ENCODE measurements at places on chromosomes 13 and 19. TPM values are rescaled to one million over a fixed set of nuclear protein-coding genes. Genes with fewer than 3 reads are reported as not detected.

Gene COL4A2
- polyA plus RNA-seq, result 15.7 TPM

Gene DIRAS1
- polyA plus RNA-seq, result 6.0 TPM

Gene COX6B2
- 1.5 TPM for polyA plus RNA-seq

Gene GFY
- polyA plus RNA-seq, result 0.11 TPM

GRCh38 chr13:111145506-111145905 is 30.4 kb downstream of the ARHGEF7 start:
- no peak overlapping the region for H3K27ac ChIP-seq
- H3K4me3 ChIP-seq, result no peak overlapping the region
- no peaks in the 10 kb centered on the region for H3K4me1 ChIP-seq
- H3K36me3 ChIP-seq, result no peaks in the 10 kb centered on the region
- DNase-seq, result no peak

DNA sequence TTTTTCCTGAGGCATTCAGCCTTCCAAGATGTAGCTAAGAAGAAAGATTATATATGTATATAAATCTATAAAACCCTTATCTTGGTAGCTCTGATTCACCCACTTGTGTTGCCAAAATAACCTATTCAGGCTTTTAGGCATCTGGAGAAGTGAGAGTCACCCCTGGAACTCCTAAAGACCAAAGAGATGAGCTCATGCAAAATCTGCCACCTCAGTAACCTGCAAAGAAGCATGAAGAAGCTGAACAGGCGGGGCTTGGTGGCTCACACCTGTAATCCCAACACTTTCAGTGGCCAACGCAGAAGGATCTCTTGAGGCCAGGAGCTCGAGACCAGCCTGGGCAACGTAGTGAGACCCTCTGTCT is 393.7 kb downstream of the FOXO1 start:
- H3K27ac ChIP-seq, result no peak overlapping the region
- DNase-seq, result no peak
- H3K4me1 ChIP-seq, result no peaks in the 10 kb centered on the region
- H3K4me3 ChIP-seq, result no peak overlapping the region

DNA sequence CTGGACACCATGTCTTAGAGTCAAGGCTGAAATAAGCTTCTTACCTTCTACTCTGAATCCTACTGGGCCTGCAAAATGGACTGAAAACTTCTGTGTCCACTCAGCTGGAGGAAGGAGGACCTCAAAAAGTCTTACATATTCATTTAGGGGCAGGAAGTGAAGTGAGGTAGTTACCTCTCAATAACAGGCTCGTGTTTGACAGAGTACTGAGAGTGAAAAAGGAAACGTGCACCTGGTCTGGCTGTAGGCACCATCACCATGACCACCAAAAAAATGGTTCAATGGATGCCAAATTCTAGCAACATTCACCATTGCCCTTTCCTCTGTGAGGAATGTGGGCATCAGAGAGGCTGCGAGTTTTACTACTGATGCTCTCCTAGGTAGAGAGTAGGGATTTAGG is 176.2 kb downstream of the RFC3 start:
- no peak overlapping the region for H3K4me3 ChIP-seq
- H3K4me1 ChIP-seq, result no peaks in the 10 kb centered on the region
- H3K27ac ChIP-seq, result no peak overlapping the region
- H3K27me3 ChIP-seq, result no peaks in the 10 kb centered on the region
- no peak for DNase-seq

DNA sequence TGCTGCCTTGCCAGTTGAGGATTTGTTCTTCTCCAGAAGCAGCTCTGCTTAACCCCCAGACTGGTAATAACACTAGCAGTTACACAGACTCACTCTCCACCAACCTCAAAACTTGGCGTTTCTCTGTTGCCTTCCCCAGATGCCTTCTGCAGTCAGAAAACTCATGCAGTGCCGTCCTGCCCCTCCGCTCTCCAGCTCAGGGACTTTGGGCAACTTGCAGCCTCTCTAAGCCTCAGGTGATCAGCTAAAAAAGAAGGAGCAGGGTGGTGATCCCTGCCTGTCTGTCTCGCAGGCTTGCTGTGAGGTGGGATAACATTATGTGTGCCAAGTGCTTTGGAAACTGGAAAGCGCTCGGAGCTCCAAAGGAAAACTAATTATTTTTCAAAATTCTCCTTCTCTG is 391.6 kb downstream of the HS6ST3 start:
- no peak overlapping the region for H3K27ac ChIP-seq
- no peaks in the 10 kb centered on the region for H3K4me1 ChIP-seq
- H3K27me3 ChIP-seq, result no peaks in the 10 kb centered on the region
- DNase-seq, result no peak
- no peaks in the 10 kb centered on the region for H3K36me3 ChIP-seq

GRCh38 chr13:113852536-113853517 is 11.0 kb downstream of the GAS6 start:
- H3K4me3 ChIP-seq, result no peak overlapping the region
- no peaks in the 10 kb centered on the region for H3K36me3 ChIP-seq
- peak; percentile 24 for DNase-seq
- peaks cover 55% of the 10 kb centered on the region for H3K4me1 ChIP-seq
- peak overlapping the region; percentile 41 for H3K27ac ChIP-seq

DNA sequence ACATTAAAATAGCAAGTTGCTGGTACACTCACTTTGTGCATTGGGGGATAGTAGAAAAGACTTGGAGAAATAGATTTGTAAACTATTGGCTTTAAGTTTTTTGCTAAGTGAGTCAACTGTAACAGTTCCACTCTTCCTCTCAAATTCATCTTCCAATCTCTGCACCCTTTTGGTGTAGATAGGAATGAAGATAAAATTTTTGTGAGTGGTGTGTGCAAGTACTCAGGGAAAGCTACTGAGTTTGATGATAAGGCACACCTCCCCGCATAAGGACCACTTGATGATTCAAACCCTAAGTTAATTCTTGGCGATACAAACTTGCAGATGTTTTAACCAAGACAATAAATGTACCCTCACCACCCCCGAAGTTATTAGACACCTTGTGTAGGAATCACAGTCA is 168.3 kb upstream of the SLITRK1 start:
- no peak overlapping the region for H3K4me3 ChIP-seq
- no peaks in the 10 kb centered on the region for H3K36me3 ChIP-seq
- no peak for DNase-seq
- H3K4me1 ChIP-seq, result no peaks in the 10 kb centered on the region
- no peaks in the 10 kb centered on the region for H3K27me3 ChIP-seq

- no peaks in the 10 kb centered on the region for H3K27me3 ChIP-seq
- no peak overlapping the region for H3K4me3 ChIP-seq
- no peak for DNase-seq
- H3K4me1 ChIP-seq, result peaks cover 4% of the 10 kb centered on the region
These were observed 13.5 kb upstream of the BCL3 start for GRCh38 chr19:44735011-44735410.

DNA sequence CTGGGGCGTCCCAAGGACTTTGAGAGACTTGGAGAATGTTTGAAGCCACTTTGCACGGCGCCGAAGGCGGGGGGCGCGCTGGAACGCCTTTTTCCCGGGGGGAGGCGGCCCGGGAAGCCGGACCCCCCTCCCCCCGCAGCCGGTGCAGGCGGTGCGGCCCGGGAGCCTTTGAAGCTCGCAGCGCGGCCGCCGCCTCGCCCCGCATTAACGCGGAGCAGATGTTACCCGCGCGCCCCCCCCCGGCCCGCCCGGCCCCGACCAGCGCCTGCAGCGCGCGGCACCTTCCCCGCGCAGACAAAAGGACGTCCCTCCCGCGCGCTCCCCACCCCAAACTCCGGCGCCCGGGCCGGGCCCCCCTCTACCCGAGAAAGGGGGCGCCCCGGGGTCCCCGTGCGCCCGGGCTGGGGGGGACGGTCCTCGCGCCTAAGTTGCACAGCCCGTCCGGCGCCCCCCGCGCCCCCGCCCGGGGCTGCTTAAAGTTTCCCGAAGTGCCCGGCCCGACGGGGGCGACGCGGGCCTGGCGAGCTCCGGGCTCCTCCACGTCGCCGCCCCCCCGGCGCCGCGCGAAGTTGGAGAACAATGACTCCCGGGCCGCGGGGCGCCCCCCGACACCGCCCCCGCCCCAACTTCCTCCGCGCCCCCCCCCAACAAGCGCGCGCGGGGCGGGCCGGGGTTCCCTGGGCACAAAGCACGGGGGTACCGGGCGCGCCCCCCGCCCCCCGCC is 685 bp downstream of the TCF3 start:
- peak; percentile 73 for DNase-seq
- H3K27me3 ChIP-seq, result no peaks in the 10 kb centered on the region
- H3K4me3 ChIP-seq, result peak overlapping the region; percentile 79
- H3K4me1 ChIP-seq, result peaks cover 78% of the 10 kb centered on the region
- H3K36me3 ChIP-seq, result peaks cover 37% of the 10 kb centered on the region

- peak overlapping the region; percentile 94 for H3K27ac ChIP-seq
- no peaks in the 10 kb centered on the region for H3K27me3 ChIP-seq
- H3K4me1 ChIP-seq, result peaks cover 6% of the 10 kb centered on the region
These were observed 50.5 kb downstream of the COLGALT1 start for GRCh38 chr19:17605761-17606589.

DNA sequence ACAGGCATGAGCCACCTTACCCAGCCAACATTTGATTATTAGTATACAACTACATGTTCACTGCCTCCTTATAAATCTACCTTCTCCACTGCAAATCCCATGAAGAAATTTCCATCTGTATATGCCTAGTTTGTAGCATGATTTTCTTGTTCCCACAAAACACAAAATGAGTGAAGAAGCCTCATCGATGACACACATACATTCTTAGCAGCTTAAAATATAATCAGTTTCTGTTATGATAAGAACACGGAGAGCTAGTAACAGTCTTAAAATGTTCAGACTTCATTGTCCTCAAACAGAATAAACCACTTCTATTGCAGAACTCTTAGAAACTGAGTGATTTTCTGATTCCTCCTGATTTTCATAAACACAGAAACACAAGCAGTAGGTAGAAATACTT is 740.5 kb downstream of the PCDH9 start:
- no peak for DNase-seq
- H3K27ac ChIP-seq, result no peak overlapping the region
- H3K27me3 ChIP-seq, result no peaks in the 10 kb centered on the region
- H3K36me3 ChIP-seq, result no peaks in the 10 kb centered on the region
- no peak overlapping the region for H3K4me3 ChIP-seq

DNA sequence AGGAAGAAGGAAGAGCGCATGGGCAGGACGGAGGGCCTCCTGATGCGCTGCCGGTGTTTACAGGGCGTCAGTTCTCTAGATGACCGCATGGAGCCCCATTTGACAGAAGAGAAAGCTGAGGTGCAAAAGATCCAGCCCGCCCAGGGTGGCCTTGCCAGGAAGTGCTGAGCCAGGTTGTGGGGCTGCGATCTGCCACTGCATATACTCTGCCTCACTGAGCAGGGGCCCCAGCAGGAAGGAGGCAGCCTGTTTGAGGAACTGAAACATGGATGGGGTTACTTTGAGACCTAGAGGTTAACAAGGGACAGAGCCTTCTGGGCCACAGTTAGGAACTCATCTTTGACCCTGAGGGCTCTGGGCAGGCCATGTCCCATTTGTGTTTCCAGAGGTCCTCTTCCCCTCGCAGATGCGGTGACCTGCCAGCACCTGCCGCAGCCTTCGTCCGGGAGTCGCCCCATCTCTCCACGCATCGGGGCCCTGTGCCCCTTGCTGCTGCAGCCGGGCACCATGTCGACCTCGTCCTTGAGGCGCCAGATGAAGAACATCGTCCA is 3.2 kb downstream of the EPN1 start:
- H3K27ac ChIP-seq, result 0 out of 3 replicates have a peak overlapping the region, but pooled peaks have one; percentile 54
- H3K4me1 ChIP-seq, result peaks cover 30% of the 10 kb centered on the region
- peaks cover 78% of the 10 kb centered on the region for H3K36me3 ChIP-seq
- no peak overlapping the region for H3K4me3 ChIP-seq

- H3K27ac ChIP-seq, result no peak overlapping the region
- H3K4me1 ChIP-seq, result no peaks in the 10 kb centered on the region
- no peak for DNase-seq
- no peaks in the 10 kb centered on the region for H3K36me3 ChIP-seq
These were observed 860.5 kb downstream of the PCDH9 start for GRCh38 chr13:66369666-66370065.
